NCI-H748 treated with DMSO at 0.1 percent for 48 hours (cell line): ENCODE measurements at places on chromosomes 5 and 9.

- DNase-seq: no peak
Measured at GRCh38 chr9:8071445-8071798, 271.8 kb upstream of the DMAC1 start.

DNA sequence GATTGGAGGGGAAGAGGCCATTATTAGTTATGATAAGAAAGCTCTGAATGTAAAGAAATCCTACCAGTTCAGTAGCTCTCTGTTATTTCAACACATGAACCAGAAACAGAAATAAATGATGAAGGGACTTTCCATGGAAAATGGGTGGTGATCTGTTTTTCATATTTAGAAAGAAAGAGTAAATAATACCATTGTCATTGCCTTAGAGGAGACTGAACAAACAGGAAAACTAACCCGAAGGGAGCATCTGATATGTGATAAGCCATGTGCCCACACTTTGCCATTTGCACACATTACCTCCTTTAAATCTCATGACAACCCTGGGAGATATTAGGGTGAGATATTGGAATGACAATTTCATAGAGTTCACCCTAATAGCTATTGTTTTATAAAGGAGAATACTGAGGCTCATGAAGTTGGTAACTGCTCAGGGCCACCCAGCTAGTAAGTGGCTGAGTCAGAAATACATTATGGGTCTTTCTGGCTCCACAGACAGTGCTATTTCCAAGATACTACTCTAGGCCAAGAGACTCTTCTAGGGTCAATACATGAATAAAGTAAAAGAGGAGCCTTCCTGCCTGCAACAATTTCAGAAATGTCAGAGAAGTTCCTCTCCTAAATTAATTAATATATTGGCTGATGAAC is 111.0 kb upstream of the SLIT3 start:
- no peak for DNase-seq

DNA sequence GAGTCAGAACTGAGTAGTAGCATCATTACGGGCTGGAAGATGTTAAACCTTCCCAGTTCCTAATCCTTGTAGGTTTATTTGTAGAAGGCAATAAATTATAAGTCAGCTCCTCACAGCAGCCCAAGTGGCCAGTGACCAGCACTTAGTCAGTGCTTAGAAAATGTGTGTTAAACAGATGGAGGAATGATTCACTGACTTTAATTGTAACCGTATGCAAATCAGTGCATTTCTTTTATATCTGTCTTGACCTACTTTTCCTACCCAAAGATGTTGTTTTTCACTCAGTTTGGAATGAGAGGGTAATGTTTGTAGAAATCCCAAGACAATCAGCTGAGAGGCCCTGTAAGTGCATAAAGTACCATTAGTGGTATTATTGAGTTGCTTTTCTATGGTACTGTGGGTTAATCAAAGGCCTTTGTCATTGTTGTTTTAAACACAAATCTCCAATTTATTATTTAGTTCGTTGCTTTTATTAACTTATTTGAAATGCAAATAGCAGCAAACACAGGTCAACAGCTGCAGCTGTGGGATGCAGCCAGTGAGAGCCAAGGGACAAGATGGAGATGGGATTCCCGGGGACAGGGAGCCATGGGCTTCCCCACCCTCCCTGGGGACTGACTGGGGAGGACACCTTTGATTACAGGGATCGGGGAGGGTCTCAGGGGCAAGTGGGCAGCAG is 49.8 kb downstream of the MAP1B start:
- no peak for DNase-seq

DNA sequence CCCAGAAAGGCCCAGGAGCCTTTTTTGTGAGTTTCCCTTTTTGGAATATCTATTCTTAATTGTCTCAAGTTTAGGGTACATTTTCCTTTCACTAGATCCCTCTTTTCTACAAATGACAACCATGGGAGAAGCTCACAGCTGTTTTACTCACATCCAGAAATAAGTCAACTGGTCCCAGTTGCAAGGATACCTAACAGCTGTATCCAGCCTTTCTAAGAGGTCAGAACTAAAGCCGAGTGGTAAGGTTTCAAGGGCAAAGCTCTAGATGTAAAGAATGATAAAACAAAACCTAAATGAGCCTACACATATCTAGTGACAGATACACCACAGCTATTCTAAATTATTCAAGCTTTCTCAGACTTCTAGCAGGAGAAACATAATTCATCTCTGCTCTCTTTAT is 4.4 kb downstream of the FGF10 start:
- no peak for DNase-seq

DNA sequence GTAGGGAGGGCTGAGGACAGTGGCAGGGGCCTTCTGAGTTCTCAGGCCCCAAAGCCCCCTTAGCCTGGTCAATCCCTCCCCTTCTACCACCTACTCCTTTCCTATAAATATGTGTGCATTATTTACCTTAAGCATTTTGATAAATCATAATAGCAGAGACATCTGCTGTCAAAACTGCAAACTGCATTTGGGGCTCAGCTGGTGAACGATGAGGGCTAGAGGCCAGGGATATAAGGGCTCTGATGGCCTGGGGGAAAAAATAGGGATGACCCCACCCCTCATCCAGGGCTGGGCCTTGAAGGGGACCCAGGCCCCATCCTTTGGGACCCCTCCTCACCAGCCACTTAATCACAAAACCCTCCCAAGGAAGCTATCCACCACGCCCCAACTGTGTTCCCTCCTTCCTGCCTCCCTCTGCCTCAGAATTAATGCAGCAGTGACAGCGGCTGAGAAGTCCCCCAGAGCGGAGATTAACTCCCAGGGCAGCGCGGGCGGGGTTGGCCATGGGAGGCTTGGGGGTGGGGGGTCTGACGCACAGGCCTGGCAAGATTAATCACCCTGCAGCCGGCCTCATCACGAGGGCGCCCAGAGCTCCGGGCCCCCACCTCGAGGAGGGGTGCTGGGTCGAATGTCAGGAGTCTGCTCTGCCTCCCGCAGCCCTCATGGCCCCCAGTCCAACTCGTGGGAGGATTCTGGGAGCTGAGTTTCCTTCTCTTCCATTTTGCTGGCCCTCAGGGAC is 42.1 kb downstream of the CXXC5 start:
- no peak for DNase-seq

- DNase-seq: no peak
Measured at GRCh38 chr5:158857371-158857770, 242.3 kb downstream of the EBF1 start.

GRCh38 chr5:167657016-167657415 is 634.4 kb upstream of the WWC1 start:
- DNase-seq: no peak

- DNase-seq: no peak
Measured at GRCh38 chr5:13955896-13956295, 11.4 kb upstream of the DNAH5 start.

- DNase-seq: no peak
Measured at GRCh38 chr5:74670396-74671038, 14.5 kb upstream of the HEXB start.

DNA sequence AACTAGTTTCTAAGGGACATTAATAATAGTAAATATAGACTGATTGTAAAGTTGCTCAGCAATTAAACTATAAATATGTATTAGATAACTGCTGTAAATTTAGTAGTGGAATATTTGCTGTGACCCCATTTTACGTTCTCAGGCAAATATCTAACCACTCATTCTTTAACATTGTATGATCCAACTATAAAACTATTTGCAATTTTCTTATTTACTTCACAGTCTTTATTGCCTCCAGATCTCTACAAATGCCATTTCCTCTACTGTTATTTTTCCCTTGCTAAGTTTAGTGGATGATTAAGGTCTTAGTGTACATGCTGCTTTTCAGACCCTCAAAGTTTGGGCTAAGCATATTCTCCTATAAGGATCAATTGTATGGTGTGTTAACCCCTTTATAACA is 526.2 kb upstream of the ST8SIA4 start:
- DNase-seq: no peak

DNA sequence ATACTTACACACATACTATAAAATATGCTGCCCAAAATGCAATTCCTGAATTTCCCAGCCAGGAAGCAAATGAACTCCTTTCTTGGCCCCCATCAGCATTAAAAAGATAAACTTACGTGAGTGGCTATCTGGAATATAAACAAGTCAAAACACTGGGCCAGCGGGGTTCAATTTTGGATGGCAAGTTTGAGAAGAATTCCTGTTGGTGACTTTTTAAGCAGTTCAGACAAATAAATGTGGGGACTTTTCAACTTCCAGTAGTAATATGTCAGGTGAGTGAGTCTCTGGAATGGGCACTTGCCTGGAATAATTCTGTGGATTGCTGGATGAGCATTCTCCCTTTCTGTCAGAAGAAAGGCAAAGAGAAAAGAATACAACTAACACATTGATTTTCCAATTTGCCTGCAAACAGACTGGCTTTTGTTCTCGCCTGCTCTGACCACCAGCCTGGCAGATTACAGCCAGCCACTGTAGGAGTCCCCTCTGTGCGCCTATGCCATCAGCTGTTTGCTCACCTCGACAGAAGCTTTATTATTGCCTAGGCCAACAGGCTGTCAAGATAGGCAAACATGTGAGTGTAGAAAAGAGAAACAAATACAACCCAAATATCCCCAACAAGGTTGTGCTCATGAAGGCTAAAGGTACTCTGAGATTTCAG is 78.6 kb downstream of the MRPS27 start:
- peak; percentile 15 for DNase-seq
